ENCODE measurements at places on chromosomes 12 and 14.

- no peak for DNase-seq
Observed at GRCh38 chr12:58775396-58775795, 144.9 kb downstream of the LRIG3 start.

DNA sequence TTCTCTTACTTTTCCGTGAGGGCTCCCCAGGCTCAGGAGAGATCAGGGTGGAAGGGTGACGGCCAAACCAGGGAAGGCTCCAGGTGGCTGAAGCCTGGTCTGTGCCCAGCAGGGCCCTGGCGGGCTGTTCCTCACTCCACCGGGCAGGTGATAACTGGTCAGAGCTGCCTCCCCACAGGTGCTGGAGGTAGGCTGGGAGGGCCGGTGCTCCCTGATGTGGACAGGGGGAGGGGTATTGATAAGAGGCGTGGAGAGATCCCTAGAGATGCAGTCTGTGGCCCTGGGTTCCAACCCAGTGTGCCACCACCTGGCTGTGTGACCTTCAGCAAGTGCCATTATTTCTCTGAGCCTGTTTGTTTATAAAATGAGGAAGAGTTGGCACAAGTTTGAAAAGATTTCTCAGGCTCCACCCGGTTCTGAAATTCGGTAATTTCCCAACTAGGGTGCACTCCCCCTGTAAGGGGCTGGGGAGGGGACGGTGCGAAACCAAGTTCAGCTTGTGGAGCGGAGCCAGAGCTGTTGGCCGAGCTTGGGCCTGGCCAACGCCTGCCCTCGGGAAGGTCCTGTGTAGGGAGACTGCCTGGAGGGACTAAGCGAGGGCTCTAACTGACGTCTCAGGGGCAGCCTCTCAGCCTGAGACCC is 1.0 kb upstream of the NR4A1 start:
- peak; percentile 20 for DNase-seq

- DNase-seq: no peak
Observed at GRCh38 chr14:59478540-59478939, 5.7 kb downstream of the L3HYPDH start.

DNA sequence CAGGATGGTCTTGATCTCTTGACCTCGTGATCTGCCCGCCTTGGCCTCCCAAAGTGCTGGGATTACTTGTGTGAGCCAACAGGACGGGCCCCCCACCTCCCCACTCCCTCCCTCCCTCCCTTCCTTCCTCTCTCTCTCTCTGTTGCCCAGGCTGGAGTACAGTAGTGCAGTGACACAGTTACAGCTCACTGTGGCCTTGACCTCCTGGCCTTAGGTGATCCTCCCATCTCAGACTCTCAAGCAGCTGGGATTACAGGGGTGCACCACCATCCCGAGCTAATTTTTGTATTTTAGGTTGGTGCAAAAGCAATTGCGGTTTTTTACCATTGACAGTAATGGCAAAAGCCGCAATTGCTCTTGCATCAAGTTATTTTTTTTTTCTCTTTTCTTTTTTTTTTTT is 19.2 kb upstream of the ANAPC5 start:
- DNase-seq: no peak
